OCI-M1 (cell line): ENCODE measurements at places on chromosomes 4 and X.

DNA sequence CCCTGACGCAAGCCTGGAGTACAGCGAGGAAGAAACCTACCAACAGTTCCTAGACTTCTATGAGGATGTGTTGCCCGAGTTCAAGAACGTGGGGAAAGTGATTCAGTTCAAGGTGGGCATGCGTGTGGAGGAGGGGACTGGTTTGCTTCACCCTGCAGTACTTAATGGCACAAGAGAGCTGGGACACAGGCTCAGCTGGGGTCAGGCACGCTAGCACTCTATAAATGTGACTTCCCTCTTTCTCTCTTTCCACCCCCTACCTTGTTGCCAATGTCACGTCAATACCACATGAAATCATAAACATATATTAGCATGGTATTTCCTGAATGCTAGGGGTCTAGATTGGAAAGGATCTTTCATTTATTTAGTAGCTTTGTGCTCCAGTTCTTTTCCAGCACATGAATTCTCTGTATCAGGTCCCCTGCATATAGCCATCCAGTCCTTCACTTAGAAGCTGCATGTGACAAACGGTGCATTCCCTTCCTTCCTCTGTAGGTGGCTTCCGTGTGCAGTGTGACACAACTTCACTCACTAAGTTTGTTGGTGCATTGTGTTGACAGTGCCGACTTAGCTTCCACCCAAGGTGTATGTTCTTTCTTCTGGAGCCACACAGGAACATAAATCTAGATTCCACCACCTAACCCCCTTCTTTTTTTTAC, 25.6 kb downstream of the ZRSR2 start:
- DNase-seq: peak; percentile 67

GRCh38 chr4:99652596-99653436, 4.8 kb downstream of the C4orf54 start:
- no peak for DNase-seq

- peak; percentile 52 for DNase-seq
These were observed 28.4 kb upstream of the SLC10A7 start for GRCh38 chr4:146550161-146550560.

DNA sequence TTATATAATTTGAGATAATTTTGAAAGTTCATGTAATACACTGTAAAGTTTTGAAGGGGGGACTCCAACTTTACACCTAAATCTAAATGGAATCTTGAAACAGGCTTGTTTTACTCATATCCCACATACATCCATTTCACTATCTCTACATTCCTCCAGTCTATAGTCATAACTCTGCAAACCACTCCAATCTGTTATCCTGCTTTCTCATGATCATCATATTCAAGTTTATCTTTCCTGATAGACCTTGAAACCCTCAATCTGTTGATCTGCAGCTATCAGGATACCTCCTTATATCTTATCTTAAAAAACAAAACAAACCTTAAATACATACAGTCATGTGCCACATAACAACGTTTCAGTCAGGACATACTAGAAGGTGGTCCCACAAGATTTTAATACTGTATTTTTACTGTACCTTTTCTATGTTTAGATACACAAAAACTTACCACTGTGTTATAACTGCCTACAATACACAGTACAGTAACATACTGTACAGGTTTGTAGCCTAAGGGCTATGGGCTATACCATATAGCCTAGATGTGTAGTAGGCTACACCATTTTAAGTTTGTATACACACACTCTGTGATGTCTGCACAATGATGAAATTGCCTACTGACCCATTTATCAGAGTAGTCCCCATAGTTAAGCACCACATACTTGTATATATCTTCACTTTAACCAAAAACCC, 14.0 kb downstream of the CHIC2 start:
- DNase-seq: no peak

DNA sequence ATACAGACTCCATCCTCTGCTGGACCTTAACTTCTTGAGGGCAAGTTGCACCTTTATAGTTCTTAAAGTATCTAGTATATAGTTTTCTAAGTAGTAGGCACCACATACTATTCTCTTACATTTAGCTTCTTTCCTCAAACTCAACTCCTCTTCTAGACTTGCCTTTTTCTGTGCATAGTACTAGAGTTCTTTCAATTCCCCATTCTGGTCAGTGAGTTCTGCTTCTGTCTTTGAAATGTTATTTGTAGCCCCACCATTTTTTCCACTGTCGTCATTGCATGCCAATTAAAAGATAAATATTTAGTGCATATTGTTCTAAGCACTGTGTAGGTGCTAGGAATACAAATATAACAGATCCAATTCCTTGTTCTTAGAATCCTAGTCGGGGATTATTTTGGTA, 31.6 kb downstream of the CDKL5 start:
- DNase-seq: no peak
